ENCODE measurements at places on chromosomes 1 and 21.

- no peak for DNase-seq
Measured at GRCh38 chr1:65062339-65062738, 85.7 kb upstream of the AK4 start.

- DNase-seq = peak; percentile 85
Measured at GRCh38 chr1:116990612-116991151, 10.9 kb upstream of the CD101 start.

DNA sequence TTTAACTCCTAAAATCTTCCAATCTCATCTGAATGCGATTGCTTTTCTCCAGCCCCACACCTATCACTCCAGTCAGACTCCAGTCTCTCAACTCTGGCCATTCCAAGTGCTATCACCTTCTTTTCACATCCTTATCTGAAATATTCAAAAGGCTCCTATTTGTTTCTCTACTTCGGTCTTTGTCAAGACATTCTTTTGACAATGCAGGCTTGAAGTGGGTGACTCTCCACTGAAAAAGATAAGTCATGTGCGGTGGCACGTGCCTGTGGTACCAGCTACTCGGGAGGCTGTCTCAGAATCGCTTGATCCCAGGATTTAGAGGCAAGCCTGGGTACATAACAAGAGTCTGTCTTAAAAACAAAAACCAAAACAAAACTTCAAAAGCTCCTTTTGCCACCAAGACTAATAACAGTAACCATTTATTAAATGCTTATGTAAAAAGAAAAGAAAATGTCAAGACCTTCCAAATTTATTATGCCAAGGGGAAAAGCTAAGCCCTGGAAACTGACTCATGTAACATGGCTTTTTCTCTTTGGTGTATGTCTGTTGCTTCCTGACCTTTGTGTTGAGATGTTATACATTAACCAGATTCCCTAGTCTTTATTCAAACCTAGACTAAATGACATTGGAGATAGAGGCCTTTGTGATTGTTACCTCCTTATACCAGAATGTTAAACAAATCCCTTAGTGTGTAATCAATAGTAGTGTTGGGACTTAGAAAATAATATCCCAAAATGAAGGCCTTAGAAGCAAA, 3.6 kb downstream of the ALG14 start:
- no peak for DNase-seq

- DNase-seq = no peak
Measured at GRCh38 chr1:215600258-215600792, 33.2 kb downstream of the KCTD3 start.

GRCh38 chr1:42056460-42056859, 96.8 kb upstream of the GUCA2B start:
- DNase-seq = no peak

DNA sequence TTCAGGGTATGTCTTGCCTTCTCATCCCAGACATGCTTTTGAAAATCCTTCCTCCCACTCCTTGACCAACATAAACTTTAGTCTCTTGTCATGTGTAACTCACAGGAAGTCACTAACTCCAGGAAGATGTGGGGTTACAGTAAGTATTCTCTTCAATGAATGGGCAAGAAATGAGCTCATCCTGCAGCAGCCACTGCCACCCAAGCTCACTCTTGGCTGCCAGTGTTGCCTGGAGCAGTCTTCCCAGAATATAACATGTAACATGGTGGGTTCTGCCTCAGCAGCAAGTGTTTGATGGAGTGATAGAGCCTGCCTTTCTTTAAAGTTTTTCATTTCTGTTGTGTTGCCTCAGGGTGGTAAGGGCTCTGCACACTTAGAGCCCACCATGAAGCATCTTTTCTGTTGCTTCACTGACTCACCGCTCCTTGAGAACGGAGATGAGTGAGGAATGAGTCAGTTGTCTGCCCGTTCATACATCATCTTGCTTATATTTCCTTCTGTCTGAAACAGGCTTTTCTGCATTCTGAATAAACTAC, 187.0 kb downstream of the TPR start:
- DNase-seq = peak; percentile 94

GRCh38 chr1:230798491-230798890, 51.3 kb downstream of the CAPN9 start:
- no peak for DNase-seq

DNA sequence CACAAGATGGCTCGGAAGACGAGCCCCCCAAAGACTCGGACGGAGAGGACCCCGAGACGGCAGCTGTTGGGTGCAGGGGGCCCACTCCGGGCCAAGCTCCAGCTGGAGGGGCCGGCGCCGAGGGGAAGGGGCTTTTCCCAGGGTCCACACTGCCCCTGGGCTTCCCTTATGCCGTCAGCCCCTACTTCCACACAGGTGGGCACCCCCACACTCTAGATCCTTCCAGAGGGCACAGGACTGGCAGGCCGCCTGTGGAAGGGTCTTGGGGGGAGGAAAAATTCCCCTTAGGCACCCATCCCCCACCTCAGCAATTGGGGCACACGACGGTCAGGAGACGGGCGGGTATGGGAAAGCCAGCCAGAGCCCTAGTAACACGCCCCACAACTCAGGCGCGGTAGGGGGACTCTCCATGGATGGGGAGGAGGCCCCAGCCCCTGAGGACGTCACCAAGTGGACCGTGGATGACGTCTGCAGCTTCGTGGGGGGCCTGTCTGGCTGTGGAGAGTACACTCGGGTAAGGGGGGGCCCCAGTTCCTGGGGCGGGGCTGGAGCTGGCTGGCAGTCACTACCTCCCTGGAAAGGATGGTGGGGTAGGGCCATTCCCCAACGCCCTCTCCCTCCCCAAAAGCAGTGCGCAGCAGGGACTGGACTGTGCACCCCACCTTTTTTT, 16.1 kb downstream of the NOC2L start:
- DNase-seq = peak; percentile 78

DNA sequence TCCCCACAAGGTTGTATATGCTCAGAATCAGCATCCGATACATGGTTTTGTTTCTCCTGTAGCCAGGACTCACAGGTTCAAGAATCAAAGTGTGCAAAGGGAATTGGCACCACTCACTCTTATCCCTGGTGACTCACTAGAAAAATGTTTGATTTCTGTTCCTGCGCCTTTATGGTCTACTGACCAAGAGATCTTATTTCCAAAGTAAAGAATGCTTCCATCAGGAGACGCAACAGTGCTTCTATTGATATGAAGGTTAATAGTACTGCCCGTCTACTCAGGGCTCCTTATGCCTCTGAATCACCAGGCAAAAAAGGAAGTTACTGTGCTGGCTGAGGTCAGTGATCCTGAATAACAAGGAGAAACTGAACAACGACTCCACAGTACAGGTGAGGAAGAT, 1392.0 kb upstream of the PRMT6 start:
- no peak for DNase-seq

- DNase-seq = no peak
Measured at GRCh38 chr1:145985129-145985501, 11.3 kb downstream of the TXNIP start.

DNA sequence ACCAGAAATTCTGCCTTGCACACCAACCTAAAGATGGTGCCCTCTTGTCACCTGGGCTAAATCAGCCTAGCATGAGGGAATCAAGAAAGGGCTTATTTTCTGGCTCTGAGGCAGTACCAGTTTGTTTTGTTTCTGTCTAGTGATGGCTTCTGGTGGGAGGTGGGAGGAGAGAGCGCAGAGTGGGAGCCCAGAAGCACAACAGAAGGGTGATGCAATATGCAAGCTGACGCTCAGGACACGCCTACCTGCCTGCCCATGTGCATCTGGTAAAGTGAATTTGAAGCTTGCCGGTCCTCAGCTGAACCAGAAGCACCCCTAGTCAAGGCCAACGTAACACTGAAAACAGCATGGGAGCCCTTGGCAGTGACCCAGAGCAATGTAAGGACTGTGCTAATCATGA, 138.4 kb upstream of the TIAM1 start:
- no peak for DNase-seq

DNA sequence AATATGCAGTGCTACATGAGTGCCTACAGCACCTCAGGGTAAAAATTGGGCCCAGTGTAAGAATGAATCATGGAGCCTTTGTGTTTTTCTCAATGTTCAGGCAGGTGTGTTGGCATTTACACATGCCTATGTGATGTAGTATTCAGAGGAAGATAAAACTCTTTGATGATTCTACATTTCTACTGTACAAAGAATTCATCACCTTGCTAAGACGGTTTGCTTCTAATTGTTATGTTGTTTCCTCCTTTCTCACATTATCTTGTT, 867.3 kb downstream of the TTLL7 start:
- DNase-seq = no peak

- DNase-seq = peak; percentile 76
Measured at GRCh38 chr1:186569856-186570255, 108.9 kb upstream of the PDC start.

DNA sequence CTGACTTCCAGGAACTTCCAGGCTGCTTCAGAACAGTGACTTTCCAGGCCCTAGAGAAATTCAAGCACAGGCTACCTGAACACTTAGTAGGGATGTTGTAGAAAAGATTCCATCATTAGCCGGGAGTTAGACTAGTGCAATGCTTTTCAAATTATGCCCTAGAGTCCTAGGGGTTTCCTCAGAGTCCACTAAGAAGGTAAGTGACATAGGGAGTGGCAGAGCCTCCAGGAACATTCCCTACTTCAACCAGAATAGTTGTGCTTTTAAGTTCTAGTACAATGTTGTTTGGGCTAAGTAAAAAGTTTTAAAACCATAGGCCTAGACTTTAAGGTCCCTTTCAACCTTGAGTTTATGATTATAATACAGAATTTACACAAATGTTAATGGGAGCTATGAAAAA, 9.1 kb upstream of the GOLPH3L start:
- no peak for DNase-seq

DNA sequence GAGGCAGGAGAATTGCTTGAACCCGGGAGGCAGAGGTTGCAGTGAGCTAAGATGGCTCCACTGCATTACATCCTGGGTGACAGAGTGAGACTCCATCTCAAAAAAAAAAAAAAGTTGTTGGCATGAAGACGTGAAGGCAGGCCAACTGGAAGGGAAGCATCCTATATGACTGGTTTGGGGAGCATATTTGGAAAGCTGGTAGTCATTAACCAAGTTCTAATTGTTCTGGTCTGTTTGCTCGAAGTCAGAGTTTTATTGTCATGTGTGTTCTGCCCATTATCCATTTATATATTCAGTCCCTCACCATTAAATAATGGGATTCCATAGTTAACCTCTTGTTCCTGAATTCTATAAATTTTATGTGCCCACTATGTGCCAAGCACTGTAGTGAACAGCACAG, 3.3 kb upstream of the GLRX2 start:
- no peak for DNase-seq

GRCh38 chr1:153958111-153958960, at the start of gene CRTC2:
TSS of gene CRTC2 (minus strand) at chr1:153958612. CDS start at chr1:153958497, 115 bp downstream.
- peak; percentile 97 for DNase-seq

- no peak for DNase-seq
Measured at GRCh38 chr1:205229916-205230700, 2.4 kb downstream of the TMCC2 start.

DNA sequence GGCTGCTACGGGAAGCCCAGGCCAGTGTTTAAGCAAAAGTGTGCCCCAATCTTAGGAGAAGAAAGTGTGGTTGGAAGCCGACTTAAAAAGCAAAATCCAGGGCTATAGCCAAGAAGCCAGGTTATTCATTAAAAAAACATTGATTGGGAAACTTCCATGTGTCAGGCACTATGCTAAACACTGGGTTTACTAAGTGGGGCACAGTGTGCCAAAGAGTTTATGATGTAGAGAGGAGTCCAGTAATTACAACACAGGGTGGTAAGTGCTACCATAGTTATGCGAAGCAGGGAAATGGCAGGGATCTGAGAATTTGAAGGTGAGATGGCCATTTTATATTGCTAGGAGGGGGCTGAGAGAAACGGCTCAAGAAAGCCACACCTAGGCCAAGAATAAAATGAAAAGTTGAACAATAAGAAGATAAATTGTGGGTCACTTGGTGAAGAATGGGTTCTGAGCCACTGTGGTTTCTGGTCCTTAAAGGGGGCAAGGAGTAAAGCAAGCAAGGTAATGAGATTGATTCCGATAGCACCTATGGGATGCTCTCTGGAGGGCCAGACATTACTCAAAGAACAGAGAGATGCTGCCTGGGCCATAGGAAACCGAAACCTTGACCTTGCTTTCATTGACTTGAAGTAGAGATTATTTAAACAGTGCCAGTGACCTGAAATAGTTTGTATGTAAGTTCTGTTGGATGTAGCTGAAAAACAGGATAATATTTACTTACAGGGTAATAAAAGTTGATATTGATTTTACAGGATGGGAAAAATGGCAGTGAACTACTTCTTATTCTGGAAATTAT, 177.8 kb downstream of the GIPC2 start:
- peak; percentile 19 for DNase-seq

GRCh38 chr1:60402216-60402615, 328.6 kb upstream of the C1orf87 start:
- no peak for DNase-seq

DNA sequence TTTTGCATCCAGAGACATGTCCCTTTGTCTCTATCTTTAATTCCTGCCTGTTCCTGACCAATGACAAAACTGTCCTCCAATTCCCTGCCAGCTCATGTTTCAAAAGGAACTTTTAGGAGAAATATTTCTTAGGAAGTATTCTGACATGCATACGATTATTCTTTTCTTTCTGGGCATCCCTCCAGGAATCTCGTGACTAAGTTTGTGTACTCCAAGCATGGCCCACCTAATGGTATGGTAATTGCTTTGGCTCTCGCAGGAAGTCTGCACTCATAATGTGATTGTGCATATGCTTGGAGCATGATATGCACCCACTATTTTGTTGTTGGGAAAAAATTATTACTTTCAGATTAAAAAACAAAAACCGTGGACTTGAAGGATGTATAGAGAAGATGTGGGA, 256.4 kb downstream of the PRDM2 start:
- peak; percentile 75 for DNase-seq

DNA sequence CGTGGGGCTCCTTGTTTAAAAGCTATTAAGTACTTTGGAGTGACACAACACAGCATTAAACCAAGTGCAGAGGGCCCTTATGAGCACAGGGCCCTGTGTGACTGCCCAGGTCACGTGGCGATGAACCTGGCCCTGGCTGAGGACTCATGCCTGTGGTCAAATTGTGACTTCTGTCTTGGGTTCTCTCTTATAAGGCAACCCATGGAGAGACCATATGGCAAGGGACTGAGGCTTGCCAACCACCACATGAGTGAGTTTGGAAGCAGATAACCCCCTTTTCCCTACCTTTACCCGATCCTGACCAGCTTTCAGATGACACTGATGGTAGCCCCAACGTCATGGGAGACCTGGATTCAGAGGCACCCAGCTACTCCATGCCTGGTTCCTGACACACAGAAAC, 140.5 kb downstream of the ZBTB18 start:
- DNase-seq = no peak

- peak; percentile 84 for DNase-seq
Measured at GRCh38 chr1:200075938-200076546, 48.5 kb downstream of the NR5A2 start.

- no peak for DNase-seq
Measured at GRCh38 chr1:229753764-229754551, 127.9 kb downstream of the URB2 start.

GRCh38 chr1:66416295-66416694, 117.7 kb upstream of the SGIP1 start:
- DNase-seq = peak; percentile 48

Data from fibroblast of skin of right quadriceps (primary cell).